Stimulated activated CD4-positive, alpha-beta T cell treated with anti-CD3 and anti-CD28 coated beads, Interleukin-1b, Interleukin-23, amount 100 ng/mL, for 4 hours (primary cell): ENCODE measurements at places on chromosomes 3 and 15.

DNA sequence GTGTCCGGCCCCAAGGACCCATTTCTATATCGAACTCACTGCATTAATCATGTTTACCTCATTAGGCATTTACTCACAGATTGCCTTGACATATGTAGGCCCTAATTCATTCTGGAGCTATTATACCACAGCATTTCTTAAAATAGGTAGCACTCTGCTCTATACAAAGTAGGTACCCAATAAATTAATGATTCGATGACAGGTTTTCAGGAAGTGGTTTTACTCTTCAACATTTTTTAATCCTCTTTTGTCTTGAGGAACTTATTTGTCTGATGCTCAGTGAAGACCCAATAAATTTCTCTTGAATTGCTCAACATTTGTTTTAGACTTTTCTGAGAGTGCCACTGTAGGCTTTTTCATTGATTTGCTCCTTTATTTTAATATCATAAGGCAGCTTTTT, 12.1 kb downstream of the TGFBR2 start:
- no peak for DNase-seq

- no peak for DNase-seq
Measured at GRCh38 chr15:29131840-29132420, 137.7 kb downstream of the NSMCE3 start.

DNA sequence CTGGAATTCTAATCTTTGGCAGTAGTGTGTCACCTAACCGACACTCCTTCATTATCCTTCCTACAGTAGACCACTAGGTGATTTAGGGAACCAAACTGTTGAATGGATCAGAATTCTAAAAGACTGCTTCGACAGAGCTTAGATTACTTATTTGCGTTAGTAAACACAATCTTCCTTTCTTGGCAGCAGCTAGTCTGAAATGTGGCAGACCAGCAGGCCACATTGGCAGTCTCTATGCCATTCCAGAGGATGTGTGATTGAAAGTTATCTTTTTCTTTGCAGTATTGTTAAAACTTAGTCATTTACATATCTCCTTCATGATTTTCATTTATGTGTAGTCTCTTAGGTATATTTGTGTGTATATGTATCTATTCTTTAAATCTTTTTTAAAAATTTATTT, 23.6 kb downstream of the MBNL1 start:
- no peak for DNase-seq

DNA sequence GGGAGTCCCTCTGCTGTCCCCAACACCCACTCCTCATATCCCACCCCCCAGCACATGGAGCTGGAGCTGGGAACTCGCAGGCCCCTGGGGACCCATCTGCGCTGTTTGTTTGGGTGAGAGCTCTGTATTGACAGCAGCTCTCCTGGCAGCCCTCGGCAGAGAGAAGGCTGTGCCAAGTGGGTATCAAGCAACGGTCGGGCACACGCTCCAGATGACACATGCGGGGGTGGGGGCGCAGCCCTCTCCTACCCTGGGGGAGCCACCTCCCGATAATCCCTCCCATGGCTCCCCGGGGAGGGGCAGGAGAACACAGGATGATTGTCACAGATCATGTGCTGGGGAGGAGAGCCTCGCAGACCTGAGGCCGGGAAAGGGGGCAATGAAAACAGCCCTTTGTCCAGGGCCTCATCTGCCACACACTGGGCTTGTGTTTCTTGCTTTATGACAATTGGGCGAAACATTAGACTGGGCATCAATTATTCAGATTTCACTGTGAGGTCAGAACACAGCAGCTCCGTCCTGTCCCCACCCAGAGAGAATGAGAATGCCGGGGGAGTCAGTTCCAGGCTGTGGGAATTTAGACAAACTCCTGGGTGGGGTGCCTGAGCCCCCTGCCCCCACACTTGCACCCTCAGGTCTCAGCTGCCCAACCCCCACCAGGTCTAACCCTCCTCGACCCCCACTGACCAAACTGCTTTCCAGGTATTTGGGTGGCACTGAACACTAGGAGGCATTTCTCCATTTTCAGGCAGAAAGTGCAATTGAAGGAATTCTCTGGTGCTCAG, 46.4 kb upstream of the KLF13 start:
- no peak for DNase-seq

- no peak for DNase-seq
Measured at GRCh38 chr3:50221411-50222168, 14.4 kb upstream of the GNAI2 start.

DNA sequence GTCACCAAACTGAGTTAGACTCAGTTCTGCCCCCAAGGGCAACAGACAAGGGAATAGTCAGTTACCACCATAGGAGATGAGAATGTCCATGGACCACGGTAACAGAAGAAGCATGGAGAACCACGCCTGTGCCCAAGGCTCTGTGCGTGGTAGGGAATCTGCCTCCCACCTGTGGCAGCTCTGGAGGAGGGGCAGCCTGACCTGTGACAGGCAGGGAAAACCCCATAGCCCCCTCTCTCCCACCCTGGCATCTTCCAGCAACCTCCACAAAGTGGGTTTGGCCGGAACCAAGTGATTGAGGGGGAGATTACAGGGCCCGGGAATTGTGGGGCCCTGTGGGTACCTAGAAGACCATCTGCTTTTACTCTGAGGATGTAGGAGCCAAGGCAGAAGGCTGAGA, 14.3 kb upstream of the LTF start:
- no peak for DNase-seq

- no peak for DNase-seq
Measured at GRCh38 chr3:122313281-122313680, 11.8 kb upstream of the CSTA start.

DNA sequence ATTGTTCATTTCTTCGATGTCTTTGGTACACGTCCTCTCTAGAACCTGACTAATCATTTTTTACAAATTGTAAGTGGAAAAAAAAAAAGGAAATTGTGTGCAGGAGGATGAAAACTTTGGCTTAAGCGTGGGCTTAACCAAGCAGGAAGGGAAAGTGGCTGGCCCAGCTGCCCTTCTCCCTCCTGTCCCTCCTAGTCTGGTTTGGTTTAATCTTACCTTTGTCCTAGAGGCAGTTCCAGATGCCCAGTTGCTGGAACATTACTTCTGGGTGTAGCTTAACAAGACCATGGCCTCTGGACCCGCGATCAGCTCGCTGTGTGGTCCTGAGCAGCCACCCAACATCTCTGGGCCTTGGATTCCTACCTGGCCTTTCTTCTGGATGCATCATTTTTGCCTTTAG, 15.4 kb downstream of the PAQR5 start:
- DNase-seq, result no peak

- DNase-seq, result no peak
Measured at GRCh38 chr3:152202976-152203626, 65.6 kb upstream of the MBNL1 start.

GRCh38 chr3:13588993-13589392, 40.1 kb downstream of the FBLN2 start:
- no peak for DNase-seq

GRCh38 chr3:14410106-14410502, 7.7 kb downstream of the SLC6A6 start:
- no peak for DNase-seq

DNA sequence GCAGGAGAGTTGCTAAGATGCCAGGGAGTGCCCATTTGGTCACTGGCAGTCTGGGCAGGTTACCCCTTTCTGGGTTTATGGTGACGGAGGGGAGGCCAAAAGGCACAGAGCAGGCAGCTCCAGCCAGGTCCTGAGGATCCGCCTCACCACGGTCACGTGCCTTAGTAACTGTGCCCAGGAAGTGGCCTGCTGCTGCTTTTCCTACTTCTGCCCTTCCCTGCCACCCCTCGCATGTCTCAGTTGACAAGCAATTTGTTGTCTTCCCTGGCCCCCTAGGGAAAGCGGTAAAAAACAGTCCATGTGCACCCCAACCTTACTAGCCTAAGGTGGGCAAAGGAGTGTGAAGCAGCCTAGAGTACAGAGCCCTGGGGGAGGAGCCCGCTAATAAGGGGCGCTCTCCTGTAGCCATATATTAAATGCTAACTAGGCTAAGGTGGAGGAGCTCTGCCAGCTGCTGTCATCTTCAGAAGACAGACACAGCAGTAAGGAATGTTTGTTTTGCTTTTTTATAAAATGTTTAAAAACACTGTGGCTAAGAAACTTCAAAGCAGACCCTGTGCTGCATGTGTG, 9.1 kb upstream of the LIPH start:
- DNase-seq, result no peak

- DNase-seq, result no peak
Measured at GRCh38 chr15:38745126-38745525, 180.5 kb upstream of the RASGRP1 start.

DNA sequence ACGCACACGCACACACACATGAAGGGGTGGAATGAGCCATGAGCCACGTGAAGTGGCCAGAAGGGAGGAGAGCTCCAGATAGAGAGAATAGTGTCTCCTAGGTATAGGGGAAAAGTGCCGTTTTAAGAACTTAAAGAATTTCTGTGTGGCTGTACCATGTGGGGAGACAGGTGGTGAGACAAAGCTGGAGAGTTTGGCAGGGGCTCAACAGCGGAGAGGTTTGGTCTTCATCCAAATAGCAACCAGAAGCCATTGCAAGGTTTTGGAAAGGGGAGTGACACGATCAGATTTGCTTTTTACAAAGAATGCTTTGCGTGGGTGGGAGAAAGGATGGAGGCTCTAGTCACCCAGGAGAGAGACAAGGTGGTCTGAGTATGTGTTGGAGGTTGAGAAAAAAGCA, 146.0 kb downstream of the IL20RB start:
- no peak for DNase-seq

- DNase-seq, result no peak
Measured at GRCh38 chr3:143333367-143333766, 213.8 kb downstream of the CHST2 start.

GRCh38 chr15:97652041-97652440, 308.5 kb upstream of the ARRDC4 start:
- no peak for DNase-seq

DNA sequence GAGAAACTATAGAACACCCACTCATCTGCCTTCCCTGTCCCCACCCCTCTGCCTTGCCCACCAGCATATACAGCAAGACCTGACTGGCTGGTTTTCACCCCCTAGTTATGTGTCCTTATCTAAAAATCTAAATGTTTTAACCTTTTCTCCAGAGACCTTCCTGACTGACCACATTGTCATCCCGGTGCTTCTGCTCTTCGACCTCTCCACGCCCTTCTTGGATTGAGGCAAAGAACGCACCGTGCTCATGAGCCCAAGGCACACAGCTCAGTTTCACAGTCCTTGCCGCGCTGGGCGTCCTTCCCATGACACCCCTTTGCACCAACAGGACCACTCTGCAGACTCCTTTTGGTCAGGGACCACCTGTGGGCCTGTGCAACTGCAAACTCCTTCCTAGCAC, 62.7 kb downstream of the B3GNT5 start:
- no peak for DNase-seq

- no peak for DNase-seq
Measured at GRCh38 chr3:69671082-69671952, 67.9 kb upstream of the MITF start.

GRCh38 chr3:21434310-21434709, 316.7 kb downstream of the ZNF385D start:
- no peak for DNase-seq

GRCh38 chr15:43209059-43209824, 11.6 kb downstream of the EPB42 start:
- DNase-seq, result no peak

DNA sequence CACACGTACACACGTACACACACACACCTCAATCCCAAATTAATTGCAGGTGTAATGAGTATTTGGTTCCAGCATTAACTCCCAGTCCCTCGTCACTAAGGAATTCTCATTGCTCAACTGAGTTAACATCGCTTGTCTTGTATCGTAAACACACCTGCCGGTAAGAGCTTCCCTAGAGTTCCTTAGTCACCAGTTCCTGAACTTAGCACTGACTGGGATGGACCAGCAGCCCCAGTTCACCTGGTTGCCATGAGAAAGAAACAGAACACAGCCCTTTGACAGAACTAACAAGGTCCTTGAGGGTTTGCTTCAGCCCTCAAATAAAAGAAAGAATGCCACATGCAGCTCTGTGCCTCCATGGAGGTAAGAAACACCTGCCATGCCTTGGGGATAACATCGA, 66.3 kb upstream of the SLCO3A1 start:
- DNase-seq, result no peak

GRCh38 chr3:33149342-33149741, 35.5 kb downstream of the CRTAP start:
- no peak for DNase-seq

DNA sequence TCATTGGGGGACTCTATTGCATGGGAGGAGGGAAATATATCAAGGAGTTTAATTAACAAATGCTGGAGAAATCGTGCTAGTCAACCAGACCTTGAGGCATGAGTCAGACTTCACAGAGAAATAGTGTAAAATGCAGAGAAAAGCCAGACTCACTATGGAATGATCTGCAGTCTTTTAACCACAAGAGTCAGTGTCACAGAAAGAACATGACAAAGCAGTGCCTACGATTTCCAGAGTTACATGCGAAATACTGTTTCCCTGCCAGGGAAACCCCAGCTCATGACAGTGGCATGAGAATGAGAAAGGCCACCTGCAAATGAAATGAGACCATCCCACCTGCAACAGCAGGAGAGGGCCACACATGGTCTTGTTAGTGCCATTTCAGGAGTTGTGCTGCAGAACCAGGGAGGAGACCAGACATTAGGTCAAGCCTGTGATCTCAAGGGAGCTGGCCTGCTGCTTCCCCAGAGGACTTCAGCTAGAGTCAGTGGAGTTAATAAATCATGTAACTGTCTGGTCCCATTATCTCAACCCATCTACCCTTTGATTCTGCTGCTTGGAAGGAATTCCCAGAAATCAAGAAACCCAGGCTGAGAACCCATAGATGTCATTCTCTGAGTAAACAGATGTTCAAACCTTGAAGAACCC, 79.0 kb downstream of the ERC2 start:
- DNase-seq, result no peak

DNA sequence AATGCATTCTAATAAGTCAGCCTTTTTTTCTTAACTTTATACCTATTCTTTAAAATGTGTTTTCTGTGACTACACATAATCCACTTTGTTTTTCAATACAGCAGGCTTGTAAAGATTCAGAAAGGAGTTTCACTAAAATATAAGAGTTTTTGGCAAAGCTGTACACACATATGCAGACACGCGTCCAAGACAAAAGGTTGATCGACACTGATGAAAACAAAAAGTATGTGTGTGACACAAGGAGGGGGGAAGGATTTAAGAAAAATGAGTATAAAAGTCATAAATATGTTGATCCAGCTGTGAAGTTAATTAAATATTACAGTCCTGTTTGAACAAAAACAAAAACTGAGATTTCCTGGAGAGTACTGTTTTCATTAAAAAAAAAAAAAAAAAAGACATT, 294.5 kb upstream of the RARB start:
- DNase-seq, result no peak

DNA sequence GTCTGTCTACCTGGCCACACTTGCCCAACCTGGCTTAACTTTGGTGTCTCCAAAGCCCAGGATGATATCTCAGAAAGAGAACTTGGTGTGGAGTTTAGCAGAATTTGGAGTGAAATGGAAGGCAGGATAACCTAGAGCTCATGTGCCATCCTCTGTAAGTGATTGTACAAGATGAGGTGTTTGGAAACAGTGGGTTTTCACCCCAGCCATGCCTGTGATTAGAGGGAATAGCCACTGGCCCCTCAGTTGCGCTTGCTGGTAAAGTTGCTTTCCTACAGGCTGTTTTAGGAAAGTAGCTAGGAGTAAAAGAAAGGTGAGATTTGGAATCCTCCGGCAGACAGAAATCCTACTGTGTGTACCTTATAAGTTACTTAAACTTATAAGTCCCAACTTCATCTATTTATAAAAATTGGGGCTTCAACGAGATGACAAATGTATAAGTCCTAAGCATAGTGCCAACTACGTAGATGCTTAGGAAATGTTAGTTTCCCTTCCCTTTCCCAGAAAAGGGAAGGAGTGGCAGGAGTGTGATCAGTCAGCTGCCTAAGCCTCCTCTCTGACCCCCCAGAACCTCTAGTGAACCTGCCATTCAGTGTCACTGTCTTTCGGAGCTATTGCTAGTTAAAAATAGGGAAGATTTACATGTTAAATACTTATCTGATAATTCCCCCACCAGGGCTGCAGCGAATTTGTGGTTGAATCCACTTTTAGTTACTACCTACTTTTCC, 13.4 kb upstream of the BMF start:
- no peak for DNase-seq
